Renal cortex interstitium (tissue), 15 donors: ENCODE measurements at places on chromosomes 5 and 9. TPM values are rescaled to one million over a fixed set of nuclear protein-coding genes. Genes with fewer than 3 reads are reported as not detected.
A peak's percentile ranks its signal among the peaks of the same experiment; 100 is the strongest.

PCDHB15 gene
- 13.2 TPM for polyA plus RNA-seq

STKLD1 gene
- polyA plus RNA-seq = 4.4 TPM

OTULINL gene
- 10.6 TPM for polyA plus RNA-seq

TMEM252 gene
- polyA plus RNA-seq = 8.1 TPM

LECT2 gene
- polyA plus RNA-seq = 2.3 TPM

SLC6A7 gene
- polyA plus RNA-seq = 0.22 TPM

TMC1 gene
- 1.4 TPM for polyA plus RNA-seq

TNIP1 gene
- polyA plus RNA-seq = 63.0 TPM

ARHGEF39 gene
- 11.5 TPM for polyA plus RNA-seq

GRCh38 chr5:76782444-76782843 is 36.4 kb upstream of the F2RL1 start:
- DNase-seq = no peak

- no peak for DNase-seq
Observed at GRCh38 chr9:84190411-84190810, 150.1 kb downstream of the SLC28A3 start.

- DNase-seq = no peak
Observed at GRCh38 chr5:103224118-103224893, 34.3 kb upstream of the MACIR start.

DNA sequence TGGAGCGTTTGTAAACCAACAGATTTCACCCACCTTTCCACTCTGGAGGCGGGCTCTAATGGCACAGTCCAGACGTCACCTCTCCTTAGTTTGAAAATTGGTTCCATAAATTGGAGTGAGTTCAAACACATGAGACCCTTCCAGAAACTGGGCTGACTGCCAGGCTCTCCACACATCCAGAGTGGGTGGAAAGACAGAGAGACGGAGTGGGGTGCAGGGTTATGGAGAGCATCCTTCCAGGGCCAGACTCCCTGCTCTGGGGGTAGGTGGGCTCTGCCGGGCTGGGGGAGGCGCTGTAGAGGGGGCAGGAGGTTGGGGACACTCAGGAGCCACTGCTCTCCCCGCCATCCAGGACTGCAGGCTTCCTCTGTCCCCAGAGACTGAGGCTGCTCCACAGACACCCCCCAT is 104.7 kb upstream of the PHYKPL start:
- DNase-seq = no peak

DNA sequence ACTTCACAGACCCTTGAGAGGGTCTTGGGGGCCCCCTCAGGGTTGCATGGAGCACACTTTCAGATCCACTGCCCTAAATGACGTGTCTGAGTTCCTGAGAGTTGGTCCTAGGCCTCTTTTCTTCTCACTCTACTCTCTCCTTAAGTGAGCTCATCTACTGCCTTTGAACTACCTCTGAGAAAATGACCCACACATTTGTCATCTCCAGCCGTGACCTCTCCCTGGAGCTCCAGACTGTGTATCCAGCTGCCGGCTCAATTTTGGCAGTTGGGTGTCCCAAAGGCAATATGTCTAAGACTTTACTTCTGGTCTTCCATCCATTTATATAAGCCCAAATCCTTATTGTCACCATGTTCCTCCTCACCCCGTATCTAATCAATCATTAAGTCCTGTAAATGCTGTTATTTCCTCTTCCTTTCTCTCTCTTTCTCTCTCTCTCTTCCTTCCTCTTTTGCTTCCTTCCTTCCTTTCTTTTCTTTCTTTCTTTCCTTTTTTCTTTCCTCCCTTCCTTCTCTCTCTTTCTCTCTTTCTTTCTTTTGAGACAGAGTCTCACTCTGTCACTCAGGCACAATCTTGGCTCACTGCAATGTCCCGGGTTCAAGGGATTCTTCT is 51.2 kb upstream of the HSPA9 start:
- no peak for DNase-seq

DNA sequence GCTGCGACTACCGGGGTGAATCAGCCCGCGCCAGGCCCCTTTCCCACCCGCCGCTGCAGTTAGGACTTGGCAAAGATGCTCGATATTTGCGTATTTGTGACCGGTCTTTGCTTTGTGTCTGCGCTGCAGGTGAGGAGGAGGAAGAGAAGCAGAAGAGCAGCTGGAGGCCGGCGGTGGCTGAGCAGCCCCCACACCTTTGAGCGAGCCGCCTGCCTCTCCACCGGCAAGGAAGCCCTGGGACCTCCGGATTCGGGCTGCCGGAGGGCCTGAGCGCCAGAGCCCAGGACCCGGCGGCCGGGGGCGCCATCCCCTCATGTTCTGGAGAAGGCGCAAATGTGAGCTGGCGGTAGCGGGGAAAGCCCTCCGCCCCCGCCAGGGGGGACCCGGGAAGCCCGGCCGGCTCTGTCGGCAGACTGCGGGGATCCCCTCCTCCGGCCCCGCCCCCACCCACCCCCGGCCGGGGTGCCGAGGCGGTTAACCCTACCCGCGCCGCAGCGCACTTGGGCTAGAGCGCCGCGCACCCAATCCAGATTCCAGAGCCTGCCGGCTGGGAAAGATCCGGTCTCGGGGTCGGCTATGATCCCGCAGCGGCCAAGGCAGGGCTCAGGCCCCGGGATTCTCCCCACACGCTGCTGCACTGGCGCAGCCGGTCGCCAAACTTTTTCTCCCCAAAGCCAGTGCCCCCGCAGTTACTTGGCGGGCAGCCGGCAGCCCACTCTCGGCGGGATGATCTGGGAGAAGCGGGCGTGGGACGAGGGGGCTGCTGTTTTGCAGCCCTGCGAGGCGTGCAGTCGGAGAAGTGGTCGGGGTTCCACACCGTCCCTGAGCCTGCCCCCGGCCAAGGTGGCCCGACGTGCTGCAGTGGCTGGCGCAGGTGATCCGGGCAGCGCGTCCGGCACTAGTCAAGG is 800 bp upstream of the KCNN2 start:
- peak; percentile 64 for DNase-seq

DNA sequence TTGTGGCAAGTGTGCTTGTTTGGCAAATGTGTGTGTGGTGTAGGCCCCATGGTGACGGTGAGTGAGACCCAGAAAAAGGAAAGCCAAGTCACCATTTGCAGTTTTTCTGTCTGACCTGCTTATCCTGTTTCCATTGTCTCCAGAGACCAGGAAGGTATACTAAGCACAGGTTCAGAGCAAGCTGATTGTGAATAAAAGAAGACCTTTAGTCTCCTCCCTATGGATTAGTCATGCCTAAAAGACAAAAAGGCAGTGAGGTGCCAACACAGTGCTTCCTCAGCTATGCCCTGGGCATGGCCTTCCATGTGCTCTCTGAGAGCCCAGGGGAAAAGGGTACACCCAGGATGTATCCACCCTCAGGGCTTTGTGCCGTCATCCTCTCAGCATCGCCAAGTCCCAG is 49.2 kb upstream of the SHOC1 start:
- no peak for DNase-seq

DNA sequence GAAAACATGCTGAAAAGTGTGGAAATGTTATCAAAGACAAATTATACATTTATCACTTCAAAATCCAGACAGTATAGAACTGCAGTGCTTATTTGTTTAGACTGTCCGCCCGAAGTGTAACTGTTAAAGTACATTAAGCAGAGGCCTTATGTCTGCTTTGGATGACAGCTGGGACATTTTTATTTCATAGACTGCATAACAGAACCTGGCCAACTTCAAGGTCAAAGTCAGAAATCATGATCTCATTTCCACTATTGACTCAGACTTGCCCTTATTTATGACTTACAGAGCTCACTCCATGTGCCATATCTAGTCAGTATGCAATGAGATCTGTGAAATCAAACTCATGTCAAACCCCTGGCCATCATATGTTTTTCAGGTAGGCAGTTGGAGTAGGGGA is 87.7 kb downstream of the RAB3C start:
- DNase-seq = no peak

- no peak for DNase-seq
Observed at GRCh38 chr9:81625969-81626368, 63.4 kb downstream of the TLE1 start.

DNA sequence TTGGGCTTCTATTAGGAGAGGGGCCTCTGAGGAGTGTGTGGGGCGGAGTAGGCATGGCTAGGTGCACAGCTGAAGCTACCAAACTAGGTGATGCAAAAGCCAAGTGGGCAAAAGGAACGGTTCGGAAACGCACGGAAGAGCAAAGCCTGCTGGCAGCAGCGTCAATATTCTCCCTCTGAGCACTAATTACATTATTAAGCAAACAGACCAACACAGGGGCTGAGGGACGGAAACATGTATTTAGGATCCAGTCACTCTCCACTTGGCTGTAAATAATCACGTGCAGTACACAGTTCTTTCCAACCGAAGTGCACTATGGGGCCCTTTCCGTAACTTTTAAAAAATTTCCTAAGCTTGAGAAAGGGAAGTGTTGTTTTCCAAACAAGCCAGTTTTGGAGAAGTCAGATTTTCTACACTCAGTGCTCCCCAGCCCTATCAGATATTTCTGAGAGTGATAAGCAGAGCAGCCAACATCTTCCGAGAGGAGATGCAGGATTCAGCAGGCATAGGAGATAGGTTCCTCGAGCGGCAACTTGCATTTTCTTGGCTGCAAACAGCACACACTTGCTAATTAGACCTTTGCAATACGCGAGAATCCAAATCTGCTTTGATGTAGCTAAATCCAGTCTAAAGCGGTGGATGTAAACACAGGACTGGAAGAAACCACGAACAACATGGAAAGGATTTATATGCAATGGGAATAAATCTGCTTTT is 217.2 kb upstream of the TBCA start:
- DNase-seq = no peak

- peak; percentile 43 for DNase-seq
Observed at GRCh38 chr5:171450423-171451331, 31.2 kb downstream of the FGF18 start.

DNA sequence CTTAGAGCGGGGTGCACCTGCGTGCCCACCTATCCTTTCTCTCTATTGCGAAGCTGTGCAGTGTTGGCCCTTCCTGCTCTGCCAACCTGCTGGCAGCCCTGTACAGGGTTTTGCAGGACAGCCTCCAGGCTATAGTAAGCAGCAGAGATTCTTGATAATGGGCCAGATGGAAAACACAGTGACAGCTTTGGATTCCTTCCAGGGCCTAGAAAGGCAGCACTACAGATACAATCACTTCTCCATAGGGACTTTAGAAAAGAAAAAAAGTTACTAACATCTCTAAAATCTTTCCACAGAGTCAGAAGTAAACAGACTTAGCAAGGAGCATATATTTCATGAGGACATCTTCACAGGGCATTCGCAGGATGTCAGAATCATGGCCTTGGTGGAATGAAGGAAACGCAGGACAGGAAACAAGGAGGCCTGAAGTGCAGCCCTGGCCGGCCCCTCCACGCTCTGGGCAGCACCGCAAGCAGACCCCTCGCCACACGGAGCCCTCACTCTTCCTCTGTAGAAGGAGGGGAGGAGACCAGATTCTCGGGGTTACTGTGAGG is 172.1 kb upstream of the GAS1 start:
- DNase-seq = no peak

DNA sequence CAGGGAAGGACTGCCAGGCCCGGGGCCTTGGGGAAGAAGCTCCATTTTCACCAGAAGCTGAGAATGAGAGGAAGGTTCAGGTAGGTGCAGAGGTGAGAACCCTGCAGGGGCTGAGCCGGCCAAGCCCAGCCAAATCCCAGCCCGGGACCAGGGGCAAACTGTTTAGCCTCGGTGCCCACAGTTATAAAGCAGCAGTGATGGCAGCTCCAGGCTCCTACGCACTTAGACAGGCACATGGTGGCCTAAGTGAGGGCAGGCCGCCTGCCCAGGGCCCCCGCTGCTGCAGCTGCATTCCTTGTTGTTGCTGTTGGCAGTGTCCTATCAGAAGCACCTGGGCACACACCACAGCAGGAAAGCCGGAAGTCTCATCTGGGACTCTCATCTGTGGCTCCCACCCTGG is 159.9 kb upstream of the FOXD4L5 start:
- DNase-seq = no peak

DNA sequence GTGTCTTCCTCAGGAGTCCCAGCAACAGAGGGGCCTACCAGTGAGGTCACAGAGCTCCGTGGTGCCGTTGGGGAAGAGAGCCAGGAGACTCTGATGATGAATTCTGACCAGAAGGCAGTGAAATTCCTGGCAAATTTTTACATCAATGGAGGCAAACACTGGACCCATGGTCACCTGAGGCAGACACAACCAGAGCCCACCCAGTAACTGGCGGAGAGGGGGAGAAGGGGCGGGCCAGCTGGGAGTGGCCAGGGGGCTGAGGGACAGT is at the start of gene STPG3:
STPG3 (plus strand) TSS at position 93 of the 268 bp plus-strand sequence; CDS start at position 94, 1 bp downstream.
- no peak for DNase-seq
